Kidney epithelial cell (primary cell): ENCODE measurements at places on chromosomes 4 and X. TPM values are rescaled to one million over a fixed set of nuclear protein-coding genes. Genes with fewer than 3 reads are reported as not detected.

KCNE5 gene
- not detected in 2 replicates for total RNA-seq

TMPRSS11B gene
- not detected in 2 replicates for total RNA-seq

ERCC6L gene
- total RNA-seq: 0.82 and 0.92 TPM in 2 replicates

GJB1 gene
- total RNA-seq: not detected in 2 replicates

PHOX2B gene
- total RNA-seq: not detected in 2 replicates

ZDHHC15 gene
- 1.5 and 1.8 TPM in 2 replicates for total RNA-seq

PRICKLE3 gene
- 12.7 and 17.7 TPM in 2 replicates for total RNA-seq

DCAF8L1 gene
- total RNA-seq: not detected in 2 replicates

USP51 gene
- 2.0 and 2.1 TPM in 2 replicates for total RNA-seq

DCX gene
- total RNA-seq: not detected in 2 replicates

POU3F4 gene
- total RNA-seq: 0.17 and 0.55 TPM in 2 replicates

MAGEB6B gene
- not detected in 2 replicates for total RNA-seq

BEND2 gene
- total RNA-seq: not detected in 2 replicates

NEUROG2 gene
- not detected in 2 replicates for total RNA-seq

PDLIM3 gene
- total RNA-seq: 10.7 and 11.0 TPM in 2 replicates

PROM1 gene
- 69.0 and 74.8 TPM in 2 replicates for total RNA-seq

FAM9C gene
- total RNA-seq: not detected in 2 replicates

TRIM61 gene
- 2.1 and 4.5 TPM in 2 replicates for total RNA-seq

DDIT4L gene
- 0.68 and 1.3 TPM in 2 replicates for total RNA-seq

TGIF2LX gene
- not detected in 2 replicates for total RNA-seq

MAGEA4 gene
- total RNA-seq: not detected in 2 replicates

SORCS2 gene
- total RNA-seq: 1.4 and 8.1 TPM in 2 replicates

KIAA1210 gene
- total RNA-seq: not detected in 2 replicates

GLRA2 gene
- not detected in 2 replicates for total RNA-seq

PGAM4 gene
- total RNA-seq: not detected in 2 replicates

ASB5 gene
- total RNA-seq: not detected in 2 replicates

HTT gene
- 43.8 and 72.6 TPM in 2 replicates for total RNA-seq

MAGEH1 gene
- 18.0 and 22.5 TPM in 2 replicates for total RNA-seq

DCAF8L2 gene
- not detected in 2 replicates for total RNA-seq

LDB2 gene
- total RNA-seq: 0.07 and 0.46 TPM in 2 replicates

ADH1B gene
- 0.08 TPM in 1 of 2 replicates, not detected in the other for total RNA-seq

MAGEB10 gene
- not detected in 2 replicates for total RNA-seq

SNCA gene
- total RNA-seq: 7.6 and 8.7 TPM in 2 replicates

STOX2 gene
- 4.4 and 5.5 TPM in 2 replicates for total RNA-seq

TKTL2 gene
- not detected in 2 replicates for total RNA-seq

PITX2 gene
- 0.29 and 1.3 TPM in 2 replicates for total RNA-seq

DAPP1 gene
- total RNA-seq: 25.7 and 29.0 TPM in 2 replicates

LIMCH1 gene
- total RNA-seq: 3.4 and 4.7 TPM in 2 replicates

HPGD gene
- total RNA-seq: 0.34 and 0.75 TPM in 2 replicates

ENPEP gene
- total RNA-seq: 4.6 TPM in 2 replicates

MGARP gene
- 0.08 TPM in 1 of 2 replicates, not detected in the other for total RNA-seq

TLR3 gene
- 5.8 and 7.6 TPM in 2 replicates for total RNA-seq

TMEM164 gene
- total RNA-seq: 14.2 and 20.2 TPM in 2 replicates

MAGEE1 gene
- 2.3 and 2.4 TPM in 2 replicates for total RNA-seq
